A172 (cell line): ENCODE measurements at places on chromosomes 16 and 17. TPM values are rescaled to one million over a fixed set of nuclear protein-coding genes. Genes with fewer than 3 reads are reported as not detected.

The TEKT5 gene
- not detected in 2 replicates for total RNA-seq

The KIF19 gene
- total RNA-seq: not detected in 2 replicates

The DDX28 gene
- total RNA-seq: 9.1 and 10.2 TPM in 2 replicates

The DPEP2 gene
- total RNA-seq: not detected in 2 replicates

The KRT33A gene
- total RNA-seq: not detected in 2 replicates

The KRTAP17-1 gene
- total RNA-seq: not detected in 2 replicates

The SRCIN1 gene
- total RNA-seq: 0.19 and 0.26 TPM in 2 replicates

The IRX5 gene
- 1.6 and 1.9 TPM in 2 replicates for total RNA-seq

The TOP2A gene
- total RNA-seq: 227 and 241 TPM in 2 replicates

- no peak for DNase-seq
Measured at GRCh38 chr16:79076047-79076767, 524.3 kb downstream of the MAF start.

- DNase-seq: peak; percentile 34
Measured at GRCh38 chr17:27244491-27245223, 49.3 kb upstream of the WSB1 start.

- DNase-seq: no peak
Measured at GRCh38 chr17:15947976-15948752, 3.2 kb downstream of the ADORA2B start.

GRCh38 chr17:19382531-19383444, 4.2 kb downstream of the MFAP4 start:
- DNase-seq: no peak

- DNase-seq: no peak
Measured at GRCh38 chr17:28384281-28385036, 13.0 kb downstream of the SARM1 start.

GRCh38 chr17:10698096-10698818, 863 bp downstream of the ADPRM start:
- DNase-seq: peak; percentile 11

GRCh38 chr17:67548693-67549092, 169.0 kb upstream of the NOL11 start:
- DNase-seq: no peak

GRCh38 chr16:67177743-67178699, 5.7 kb downstream of the MATCAP1 start:
- no peak for DNase-seq

- peak; percentile 52 for DNase-seq
Measured at GRCh38 chr17:83081684-83082201, 2.3 kb downstream of the METRNL start.

GRCh38 chr16:72829846-72830775, 217.8 kb downstream of the ZFHX3 start:
- peak; percentile 23 for DNase-seq

GRCh38 chr17:41421116-41421515, 3.3 kb downstream of the KRT37 start:
- DNase-seq: peak; percentile 23

- DNase-seq: peak; percentile 57
Measured at GRCh38 chr16:50195276-50195675, 42.2 kb downstream of the TENT4B start.

DNA sequence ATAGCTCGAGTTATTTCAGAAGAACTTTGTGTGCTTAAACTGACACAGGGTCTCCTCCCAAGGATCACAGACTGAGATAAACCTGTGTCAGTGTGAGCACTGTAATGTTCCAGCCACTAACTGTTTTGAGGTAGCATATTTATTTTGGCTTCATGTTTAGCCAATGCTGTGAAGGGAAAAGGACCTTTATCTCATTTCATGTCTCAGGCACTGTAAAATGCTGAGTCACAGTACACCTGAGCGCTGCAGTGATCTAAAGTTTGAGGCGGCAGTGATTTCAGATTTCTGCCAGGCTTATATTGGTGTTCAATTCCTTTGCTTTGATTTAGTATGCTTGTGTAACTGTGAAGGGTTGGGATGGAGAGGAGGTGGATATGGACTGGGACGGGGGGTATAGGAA, 3.1 kb upstream of the DNAJA2 start:
- no peak for DNase-seq

DNA sequence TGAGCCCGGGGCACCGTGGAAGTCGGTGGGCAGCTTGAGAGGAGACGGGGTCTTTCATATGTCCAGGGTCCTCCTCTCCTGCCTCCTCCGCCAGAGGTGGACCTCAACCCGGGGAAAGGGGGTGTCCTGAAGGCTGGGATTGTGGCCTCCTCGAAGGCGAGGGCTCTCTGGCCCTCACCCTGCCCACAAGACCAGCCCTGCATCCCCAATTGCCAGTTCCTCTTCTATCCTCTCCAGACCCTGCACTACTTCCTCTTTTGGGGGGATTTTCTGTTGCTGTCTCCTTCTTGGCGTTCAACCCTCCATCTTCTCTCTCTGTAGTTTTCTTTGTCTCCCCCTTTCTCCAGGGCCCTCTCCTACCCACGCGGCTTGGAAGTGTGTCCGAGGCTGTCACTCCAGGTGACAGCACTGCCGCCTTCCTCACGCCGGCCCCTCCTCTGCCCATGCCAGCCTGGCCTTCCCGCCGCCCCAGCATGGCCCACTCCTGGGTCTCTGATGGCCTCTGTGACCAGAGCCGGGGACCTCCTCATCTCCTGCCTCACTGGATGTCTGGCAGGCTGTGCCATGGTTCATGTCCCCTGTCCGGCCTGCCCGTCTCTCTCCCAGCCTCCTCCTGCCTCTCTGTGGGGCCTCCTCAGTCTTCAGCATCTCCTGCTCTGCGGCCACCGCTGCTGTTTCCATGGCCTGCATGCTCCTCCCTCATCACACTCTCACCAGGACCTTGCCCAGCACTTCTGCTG, 2.4 kb upstream of the ITGAX start:
- DNase-seq: no peak

DNA sequence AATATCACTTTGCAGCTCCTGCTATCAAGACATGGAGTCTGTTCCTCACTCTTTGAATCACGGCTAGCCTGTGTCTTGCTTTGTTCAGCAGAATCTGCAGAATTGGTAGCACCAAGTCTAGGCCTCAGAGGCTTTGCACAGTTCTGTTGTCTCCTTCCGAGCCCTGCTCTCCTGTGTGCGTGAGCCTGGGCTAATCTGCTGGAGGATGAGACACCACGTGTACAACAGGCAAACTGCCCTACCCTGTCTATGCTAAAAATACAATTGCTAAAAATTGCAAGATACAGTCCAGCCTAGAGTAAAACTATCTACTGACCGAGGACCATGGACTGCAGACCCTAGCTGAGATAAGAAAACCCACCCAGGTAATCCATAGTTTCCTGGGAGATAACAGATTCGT, 484.7 kb downstream of the NPIPA7 start:
- DNase-seq: no peak

DNA sequence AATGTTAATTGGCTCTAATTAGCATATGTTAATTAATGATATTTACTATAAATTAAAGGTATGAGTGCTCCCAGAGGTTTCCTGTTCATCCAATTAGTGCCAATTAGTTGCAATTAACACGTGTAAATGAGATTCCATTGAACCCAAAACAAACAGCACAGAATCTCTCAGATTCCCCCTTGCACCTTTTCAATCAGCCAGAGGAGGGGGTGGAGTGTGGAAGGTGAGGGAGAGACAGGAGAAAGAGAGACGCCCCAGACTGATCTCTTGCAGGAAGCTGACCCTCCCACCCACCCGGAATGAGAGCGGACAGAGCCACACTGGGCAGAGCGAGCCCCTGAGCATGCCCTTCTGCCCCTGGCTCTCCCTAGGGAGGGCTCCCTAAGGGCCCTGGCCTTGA, 24.1 kb upstream of the LHX1 start:
- DNase-seq: no peak

DNA sequence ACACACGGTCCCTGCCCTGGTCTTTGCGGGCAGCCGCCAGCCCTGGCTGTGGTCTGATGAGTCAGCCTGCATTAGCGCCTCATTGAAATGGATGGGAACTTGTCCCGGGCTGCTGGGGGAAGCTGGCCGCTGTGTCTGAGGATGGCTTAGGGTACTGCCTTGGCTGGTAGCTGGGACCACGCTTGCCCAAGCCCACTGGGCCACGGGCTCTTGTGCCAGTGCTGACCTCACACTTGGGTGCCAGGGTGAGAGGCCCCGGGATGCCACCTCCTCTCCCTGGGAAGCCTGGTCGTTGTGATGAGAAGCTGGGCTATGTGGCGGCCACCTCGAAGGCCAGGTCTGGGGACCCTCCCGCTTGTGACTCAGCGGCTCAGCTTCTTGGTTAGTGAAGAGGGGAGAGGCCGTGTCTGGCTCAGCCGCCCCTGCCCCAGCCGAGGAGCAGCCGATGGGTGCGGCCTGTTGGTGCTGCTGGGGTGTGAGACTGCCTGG, 10.7 kb downstream of the CACNA1H start:
- DNase-seq: peak; percentile 85

DNA sequence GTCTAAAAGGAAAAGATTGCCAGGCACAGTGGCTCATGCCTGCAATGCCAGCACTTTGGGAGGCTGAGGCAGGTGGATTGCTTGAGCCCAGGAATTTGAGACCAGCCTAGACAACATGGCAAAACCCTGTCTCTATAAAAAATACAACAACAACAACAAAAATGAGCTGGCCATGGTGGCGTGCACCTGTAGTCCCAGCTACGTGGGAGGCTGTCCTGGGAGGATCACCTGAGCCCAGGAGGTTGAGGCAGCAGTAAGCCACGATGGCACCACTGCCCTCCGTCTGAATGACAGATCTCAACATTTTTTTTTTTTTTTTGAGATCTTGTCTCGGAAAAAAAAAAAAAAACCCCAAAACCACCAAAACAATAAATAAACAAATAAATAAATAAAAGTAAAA, 28.1 kb upstream of the ATP2A3 start:
- no peak for DNase-seq

DNA sequence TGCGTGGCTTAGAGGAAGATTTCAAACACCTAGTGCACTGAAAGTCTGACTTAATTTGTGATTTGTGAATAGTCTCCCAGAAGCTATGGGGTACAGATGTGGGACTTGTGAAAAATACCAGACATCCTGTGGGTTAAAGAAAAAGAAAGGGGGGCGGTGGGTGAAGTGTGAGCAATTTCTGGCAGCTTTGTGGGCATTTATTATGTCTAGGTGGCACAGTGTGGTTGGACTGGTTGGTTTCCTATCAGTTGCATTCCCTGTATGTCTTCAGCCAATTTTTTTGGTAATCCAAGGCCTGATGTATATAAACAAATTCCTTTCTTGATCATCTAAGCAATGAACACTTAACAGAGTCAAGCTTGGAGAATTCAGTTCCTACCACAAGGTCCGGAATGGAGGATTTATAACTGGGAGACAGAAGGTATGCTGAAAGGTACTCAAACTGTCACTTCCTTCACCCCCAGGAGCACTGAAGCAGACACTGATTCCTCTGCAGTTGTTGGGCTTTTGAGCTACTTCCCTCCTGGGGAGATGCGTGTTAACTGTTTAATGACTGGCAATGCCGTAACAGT, 211.6 kb downstream of the WWOX start:
- no peak for DNase-seq
